NCI-H1694 treated with DMSO at 0.1 percent for 48 hours (cell line): ENCODE measurements at places on chromosomes 13 and 19.

DNA sequence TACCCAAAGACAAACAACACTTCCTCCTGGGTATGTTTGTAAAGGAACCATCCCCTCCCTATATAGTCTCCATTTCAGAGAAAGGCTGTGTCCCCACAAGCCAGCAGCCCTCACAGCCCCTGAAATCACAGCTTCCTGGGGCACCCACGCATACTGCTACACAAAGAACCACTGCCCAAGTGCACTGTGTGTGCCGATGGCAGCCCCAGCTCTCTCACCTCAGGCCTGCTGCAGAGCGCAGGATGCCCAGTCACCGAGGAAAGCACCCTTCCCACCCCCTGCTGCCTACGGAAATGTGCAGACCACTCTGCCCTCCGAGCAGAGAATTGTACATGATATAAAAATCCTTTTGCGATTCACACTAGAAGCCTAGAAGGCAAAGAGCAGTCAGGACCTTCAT lies 39.4 kb downstream of the SOHLH2 start:
- no peak for DNase-seq

DNA sequence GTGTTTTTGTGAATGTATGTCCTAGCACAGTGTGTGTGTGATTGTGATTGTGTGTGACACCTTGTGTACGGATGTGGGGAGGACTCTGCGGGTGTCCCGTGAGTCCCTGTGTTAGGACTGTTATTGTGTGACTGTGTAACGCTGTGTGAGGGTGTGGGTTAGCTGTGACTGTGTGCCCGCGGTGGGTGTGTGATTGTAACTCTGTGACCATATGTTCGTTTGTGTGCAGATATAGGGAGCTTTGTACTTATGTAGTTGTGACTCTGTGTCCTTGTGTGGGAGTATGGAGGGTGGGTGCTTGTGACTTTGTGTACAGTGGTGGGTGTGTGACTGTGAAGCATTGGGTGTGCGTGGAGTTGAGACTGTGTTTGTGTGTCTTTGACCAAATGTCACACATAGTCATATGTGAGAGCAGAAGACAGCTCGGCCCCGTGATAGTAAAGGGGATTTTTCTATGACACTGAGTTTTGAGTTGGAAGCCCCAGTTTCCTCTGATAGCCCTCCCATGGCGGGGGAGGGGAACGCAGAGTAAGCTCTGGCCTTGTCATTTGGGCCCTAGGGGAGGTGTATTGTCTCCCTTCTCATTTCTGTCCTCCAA lies 949 bp upstream of the ZNF260 start:
- DNase-seq, result no peak

- no peak for DNase-seq
Observed at GRCh38 chr13:112058519-112058873, 8.5 kb upstream of the SOX1 start.

GRCh38 chr19:16615808-16616207 lies 12.2 kb downstream of the MED26 start:
- no peak for DNase-seq

- DNase-seq, result no peak
Observed at GRCh38 chr13:91719033-91719432, 320.6 kb downstream of the GPC5 start.

- DNase-seq, result no peak
Observed at GRCh38 chr19:35039881-35040825, 1.4 kb upstream of the HPN start.

DNA sequence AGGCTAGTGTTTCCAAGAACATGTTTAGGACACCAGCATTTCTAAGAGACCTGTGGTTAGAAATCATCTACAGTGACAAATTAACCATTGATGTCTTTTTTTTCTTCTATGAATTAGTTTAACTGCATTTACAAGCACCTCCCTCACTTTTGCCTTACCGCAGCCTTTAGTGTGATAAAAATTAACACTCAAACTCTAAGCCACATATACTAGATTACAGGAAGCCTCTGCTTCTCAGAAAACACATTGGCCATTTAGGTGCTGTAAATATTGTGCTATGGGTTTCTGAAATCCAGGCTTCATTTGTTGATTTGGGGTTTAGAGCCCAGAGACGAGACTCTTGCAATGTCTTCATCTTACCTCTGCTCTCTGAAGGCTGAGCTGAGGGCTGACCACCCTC lies 34.6 kb upstream of the OLFM4 start:
- DNase-seq, result no peak

DNA sequence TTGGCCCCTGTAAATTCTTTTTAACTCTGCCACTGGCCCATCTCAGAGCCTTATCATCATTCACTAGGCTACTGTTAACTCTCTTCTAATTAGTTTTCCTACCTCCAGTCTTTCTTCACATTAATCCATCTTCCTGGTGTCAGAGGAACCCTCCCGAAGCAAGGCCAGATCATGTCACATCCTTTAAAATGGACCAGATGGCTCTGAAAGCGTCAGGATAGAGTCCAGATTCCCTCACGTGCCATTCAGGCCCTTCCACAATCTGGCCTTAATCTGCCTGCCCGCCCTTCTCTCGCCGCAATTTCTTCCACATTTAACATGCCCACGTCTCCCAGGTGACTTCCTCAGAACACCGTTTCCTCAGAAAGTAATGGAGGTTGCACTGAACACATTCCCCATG lies 86.5 kb downstream of the RFC3 start:
- DNase-seq, result no peak

DNA sequence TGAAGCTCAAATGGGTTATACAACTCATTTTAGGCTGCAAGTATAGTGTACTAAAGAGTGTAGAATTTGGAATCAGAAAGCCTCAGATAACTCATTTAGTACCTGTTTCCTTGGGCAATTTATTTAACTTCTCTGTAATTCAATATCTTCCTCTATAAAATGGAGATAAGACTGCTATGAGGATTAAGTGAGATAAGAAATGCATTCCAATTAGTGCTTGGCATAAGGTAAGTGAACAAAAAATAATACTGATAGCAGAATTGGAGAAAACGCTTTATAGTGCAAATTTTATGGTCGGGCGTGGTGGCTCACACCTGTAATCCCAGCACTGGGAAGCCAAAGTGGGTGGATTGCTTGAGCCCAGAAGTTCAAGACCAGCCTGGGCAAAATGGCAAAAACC lies 25.0 kb downstream of the DACH1 start:
- no peak for DNase-seq

- no peak for DNase-seq
Observed at GRCh38 chr13:42876887-42877545, 95.6 kb downstream of the FAM216B start.

DNA sequence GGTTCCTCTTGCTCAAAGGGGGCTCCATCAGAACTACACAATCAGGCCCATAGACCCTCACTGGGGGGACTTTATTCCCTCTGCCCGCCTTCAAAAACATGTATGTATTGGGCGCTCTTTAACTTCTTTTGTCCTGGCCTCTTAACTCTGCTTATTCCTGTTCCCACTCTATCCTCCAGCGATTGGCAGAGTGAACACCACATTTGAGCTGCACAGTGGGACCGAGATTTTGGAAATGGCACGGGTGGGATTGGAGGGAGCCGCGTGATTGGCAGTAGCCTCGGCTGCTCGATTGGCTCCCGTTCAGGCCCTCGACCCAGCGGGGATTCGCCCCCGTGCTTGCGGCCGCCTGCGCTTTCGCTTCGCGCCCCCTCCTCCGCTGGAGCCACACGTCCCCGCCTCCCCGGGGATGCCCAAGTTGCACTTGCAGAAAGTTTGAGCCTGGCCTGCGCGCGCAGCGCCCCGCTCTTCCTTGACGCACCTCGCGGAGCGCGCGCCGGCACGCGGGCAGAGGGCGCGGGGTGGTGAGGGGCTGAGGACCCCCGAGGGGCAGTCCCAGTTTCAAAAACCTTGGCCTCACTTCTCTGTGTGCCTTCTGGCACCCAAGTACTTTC lies at the start of gene ZIC5:
ZIC5 (minus strand) TSS at position 192 of the 614 bp plus-strand sequence; CDS start at position 28, 164 bp downstream.
- DNase-seq, result peak; percentile 49

GRCh38 chr13:21427741-21428140 lies 31.4 kb downstream of the ZDHHC20 start:
- no peak for DNase-seq

DNA sequence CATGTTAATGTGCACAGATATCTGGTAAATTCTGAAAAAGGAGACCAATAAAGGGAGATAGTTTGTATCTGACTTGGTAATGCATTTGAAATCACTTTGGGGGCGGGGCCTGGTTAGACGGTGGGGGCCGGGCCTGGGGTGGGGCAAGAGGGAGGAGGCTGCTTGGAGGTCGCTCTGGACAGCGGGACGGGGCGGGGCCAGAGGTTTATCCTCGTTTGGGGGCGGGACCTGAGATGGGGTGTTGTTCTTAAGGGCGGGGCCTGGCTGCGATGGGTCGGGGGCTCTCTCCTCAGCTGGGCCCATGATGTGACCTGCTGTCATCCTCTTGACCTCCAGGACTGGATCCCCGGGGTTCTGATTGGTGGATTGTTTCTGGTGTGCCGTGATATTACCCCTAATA lies 4.9 kb upstream of the ZNF808 start:
- no peak for DNase-seq

DNA sequence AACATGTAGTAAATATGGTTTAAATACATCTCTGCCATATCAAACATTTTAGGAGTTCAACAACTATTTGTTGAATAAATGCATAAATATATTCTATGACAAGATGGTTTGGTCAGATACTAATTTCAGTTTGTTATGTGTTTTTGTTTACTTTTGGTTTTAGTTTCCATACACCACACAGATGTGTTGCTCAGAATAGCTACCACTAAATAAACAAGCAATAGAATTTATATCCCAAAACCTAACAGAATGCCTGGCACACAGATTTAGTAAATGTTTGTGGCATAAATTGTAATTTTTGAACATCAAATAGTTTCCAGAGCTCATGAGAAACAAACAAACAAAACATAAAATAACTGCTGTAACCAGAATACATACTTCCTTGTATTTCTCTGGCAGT lies 126.8 kb upstream of the ATXN8OS start:
- DNase-seq, result no peak

DNA sequence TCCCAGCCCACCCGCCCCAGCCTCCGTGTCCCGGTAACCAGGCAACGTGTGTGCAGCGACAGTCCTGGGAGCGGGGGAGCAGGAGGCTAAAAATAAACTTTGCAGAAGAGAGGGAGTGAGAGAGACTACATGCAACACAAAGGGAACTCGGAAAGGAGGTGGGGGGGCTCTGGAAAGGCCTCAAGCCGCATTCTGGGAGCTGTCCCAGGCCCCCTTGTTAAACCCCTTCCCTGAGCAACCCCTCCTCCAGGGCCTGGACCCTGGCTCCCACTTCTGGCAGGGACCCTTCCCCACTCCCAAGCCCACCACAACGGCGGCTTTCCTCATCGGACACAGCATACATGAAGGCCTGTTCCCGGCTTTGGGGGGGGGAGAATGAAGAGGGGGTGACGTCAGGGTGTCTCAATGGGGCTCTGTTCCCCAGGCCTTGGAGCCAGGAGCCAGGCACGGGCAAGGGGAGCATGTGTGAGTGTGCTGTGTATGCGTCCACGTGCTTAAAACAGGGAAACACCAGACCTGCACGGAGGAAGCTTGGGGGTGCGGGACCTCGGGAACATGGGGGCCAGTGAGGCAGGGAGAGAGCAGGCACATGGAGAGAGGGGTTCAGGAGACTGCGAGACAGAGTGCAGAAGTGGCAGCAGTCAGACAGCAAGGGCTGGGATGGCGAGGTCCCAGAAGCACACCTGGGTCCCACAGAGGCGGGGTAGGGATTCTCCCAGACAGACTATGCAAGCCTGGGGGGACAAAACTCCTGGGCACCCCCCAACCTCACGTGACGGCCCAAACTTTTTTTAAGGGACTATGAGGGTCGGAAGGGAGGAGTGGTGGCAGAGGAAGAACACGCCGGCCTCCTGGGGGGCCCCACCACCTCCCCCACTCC lies 2.3 kb downstream of the ERF start:
- DNase-seq, result no peak

- DNase-seq, result no peak
Observed at GRCh38 chr19:29499921-29500590, 25.7 kb upstream of the VSTM2B start.

DNA sequence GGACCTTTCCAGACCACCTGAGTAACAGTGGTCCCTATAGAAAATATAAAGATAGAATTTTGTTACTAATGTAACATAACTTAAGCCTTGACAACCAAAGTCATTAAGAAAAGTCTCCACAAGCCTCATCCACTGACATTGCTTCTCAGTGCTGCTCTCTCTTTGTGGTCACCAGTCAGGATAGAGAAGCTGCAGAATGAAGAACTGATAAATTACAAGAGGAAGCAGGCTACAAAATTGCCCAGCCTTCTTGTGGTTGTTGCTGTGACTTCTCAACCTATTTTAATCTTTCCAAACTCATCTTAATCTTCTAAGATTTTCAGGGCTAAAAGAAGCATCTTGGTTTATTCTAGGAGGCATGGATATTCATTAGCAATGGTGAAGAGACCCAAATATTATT lies 343.8 kb downstream of the MZT1 start:
- DNase-seq, result no peak

DNA sequence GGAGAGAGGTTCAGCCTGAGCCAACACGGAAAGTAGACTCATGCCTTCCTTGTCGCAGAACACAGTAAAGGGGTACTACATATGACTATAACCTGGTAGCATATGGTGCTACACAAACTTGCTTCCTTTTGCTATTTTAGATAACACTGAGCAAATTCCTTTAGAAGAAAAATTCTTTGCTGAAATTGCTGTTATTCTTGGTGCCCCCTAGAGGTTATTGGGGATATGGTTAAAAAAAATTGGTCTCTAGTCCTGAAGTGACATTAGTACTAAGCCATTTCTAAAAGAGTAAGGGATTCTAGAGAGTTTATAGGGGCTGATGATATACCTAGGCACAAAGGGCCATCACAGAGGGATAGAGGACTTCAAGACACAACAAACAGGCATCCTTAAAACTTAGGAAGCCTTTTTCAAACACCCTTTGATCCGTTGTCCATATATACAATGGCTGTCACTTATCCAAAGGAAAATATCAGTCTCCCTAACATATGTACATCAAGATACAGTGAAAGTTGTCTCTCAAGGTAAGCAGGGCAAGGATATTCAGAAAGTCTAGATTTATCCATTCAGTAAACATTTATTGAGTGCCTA lies 13.9 kb upstream of the HS6ST3 start:
- peak; percentile 6 for DNase-seq

- DNase-seq, result no peak
Observed at GRCh38 chr19:35742121-35742724, at the start of gene IGFLR1. TSS of gene IGFLR1 (minus strand) at chr19:35742452. CDS start at chr19:35741180, 1,272 bp downstream.
